ENCODE measurements at places on chromosomes 4 and X. TPM values are rescaled to one million over a fixed set of nuclear protein-coding genes. Genes with fewer than 3 reads are reported as not detected.

DNA sequence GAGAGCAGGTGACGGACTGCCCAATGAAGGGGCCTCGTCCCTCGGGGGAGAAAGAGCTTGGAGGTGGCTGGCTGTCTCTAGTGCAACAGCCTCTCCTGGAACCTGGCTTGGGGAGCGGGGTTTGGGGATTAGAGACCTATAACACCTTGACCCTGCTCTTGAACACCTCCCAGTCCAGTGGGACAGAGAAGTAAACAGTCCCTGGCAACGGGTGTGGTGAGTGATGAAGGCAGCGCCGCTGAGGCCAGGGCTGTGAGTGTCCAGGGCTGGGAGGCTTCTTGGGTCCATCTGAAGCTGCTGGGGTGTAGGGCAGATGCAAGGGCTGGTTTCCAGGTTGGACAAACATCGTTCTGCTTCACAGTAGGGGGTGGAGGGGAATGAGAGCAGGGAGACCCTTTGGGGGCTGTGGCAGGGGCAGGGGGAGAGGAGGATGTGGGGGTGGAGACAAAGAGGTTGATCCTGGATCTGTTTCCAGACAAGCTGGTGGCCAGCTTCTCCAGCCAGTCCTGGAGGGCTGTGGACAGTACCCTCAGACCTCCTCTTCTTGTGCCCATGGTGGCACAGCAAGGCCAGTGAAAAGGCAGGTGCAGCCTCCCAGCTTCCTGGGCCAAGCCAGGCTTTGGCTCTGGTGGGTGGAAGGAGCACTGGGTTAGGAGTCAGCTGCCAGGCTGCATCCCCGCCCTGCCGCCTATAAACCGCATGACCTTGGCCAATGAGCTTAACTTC lies 3.8 kb downstream of the NSG1 start:
- H3K4me3 ChIP-seq, result no peak overlapping the region
- no peak for DNase-seq
- no peak overlapping the region for H3K27ac ChIP-seq
- H3K36me3 ChIP-seq, result no peaks in the 10 kb centered on the region
- peaks cover 8% of the 10 kb centered on the region for H3K4me1 ChIP-seq

- H3K4me3 ChIP-seq, result no peak overlapping the region
- no peak overlapping the region for H3K27ac ChIP-seq
- H3K27me3 ChIP-seq, result no peaks in the 10 kb centered on the region
- H3K36me3 ChIP-seq, result no peaks in the 10 kb centered on the region
Observed at GRCh38 chrX:10983526-10983925, 127.6 kb upstream of the HCCS start.

DNA sequence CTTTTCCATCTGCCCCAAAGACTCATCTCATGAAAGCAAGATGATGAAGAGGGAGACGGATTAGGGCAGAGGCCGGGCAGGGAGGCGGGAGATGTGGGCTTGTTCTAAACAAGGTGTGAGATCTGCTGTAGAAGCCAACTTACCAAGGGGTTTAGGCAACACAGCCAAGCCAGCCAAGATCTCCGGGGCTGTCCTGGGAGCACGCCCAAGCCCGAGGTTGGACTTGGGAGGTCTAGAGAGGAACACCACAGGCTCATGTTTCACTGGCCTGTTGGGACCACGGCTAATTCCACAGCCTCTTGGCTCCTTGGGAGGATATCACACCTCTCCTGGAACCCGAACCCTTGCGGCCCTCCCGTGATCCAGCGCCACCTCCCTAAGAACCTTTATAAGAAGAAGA lies 171.4 kb downstream of the CRLF2 start:
- H3K27me3 ChIP-seq, result no peaks in the 10 kb centered on the region
- H3K36me3 ChIP-seq, result no peaks in the 10 kb centered on the region
- no peak overlapping the region for H3K27ac ChIP-seq
- no peak for DNase-seq
- H3K4me1 ChIP-seq, result no peaks in the 10 kb centered on the region

DNA sequence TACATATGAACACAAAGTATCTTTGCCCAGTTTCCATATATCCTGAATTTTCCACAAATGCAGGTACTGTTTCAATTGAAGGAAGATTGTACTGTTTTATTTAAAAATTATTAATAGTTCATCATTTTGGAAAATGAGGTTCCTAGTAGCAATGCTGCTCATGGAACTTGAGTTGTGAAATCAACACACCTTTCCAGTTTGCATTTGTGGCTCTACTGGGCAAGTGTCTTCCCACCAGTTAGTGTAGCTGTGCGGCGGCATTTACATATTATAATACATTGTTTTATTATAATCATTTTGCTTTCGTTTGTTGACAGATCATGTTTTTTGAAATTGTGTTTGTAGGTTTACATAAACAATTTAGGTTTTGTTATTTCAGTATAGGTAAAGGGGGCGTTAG lies 2.0 kb upstream of the DDX3X start:
- H3K36me3 ChIP-seq, result no peaks in the 10 kb centered on the region
- peak overlapping the region; percentile 82 for H3K4me3 ChIP-seq
- H3K27me3 ChIP-seq, result no peaks in the 10 kb centered on the region
- DNase-seq, result no peak

DNA sequence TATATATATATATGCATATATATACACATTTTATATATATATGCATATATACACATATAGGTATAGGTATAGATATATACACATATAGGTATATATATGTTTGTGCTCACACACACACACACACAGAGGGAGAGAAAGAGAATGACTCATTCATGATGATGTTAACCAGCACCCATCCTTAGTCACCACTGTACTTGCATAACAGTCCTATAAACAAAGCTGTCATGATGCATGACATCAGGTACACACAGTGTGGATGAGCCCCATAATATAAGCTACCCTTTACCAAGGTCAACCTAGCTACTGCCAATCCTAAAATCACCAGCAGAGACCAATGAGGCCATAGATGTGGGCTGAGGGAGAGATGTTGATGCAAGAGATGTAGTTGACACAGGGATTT lies 1408.0 kb downstream of the RAPGEF2 start:
- H3K4me3 ChIP-seq, result no peak overlapping the region
- no peaks in the 10 kb centered on the region for H3K4me1 ChIP-seq
- no peaks in the 10 kb centered on the region for H3K27me3 ChIP-seq

DNA sequence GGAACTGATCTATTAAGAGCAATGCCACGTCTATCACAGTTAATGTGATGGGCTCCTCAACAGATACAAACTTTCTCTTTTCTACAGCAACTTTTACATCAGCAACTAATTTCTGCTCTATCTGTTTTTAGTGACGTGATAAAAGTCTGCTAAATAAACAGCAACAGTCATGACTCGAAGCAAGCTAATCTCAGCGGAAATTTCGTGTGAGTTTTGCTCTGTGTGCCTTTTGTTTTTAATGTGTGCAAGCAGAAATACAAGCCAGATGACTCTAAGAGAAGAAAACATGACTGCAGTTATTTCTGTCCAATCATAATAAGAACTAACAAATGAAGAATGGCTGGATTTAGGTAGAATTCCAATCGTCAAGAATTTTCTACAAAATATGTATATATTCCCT lies 214.3 kb downstream of the LDB2 start:
- peak overlapping the region; percentile 26 for H3K27ac ChIP-seq
- H3K27me3 ChIP-seq, result no peaks in the 10 kb centered on the region
- no peak for DNase-seq
- H3K36me3 ChIP-seq, result no peaks in the 10 kb centered on the region
- no peaks in the 10 kb centered on the region for H3K4me1 ChIP-seq

- no peak overlapping the region for H3K27ac ChIP-seq
- no peaks in the 10 kb centered on the region for H3K27me3 ChIP-seq
- H3K4me1 ChIP-seq, result peaks cover 3% of the 10 kb centered on the region
- H3K4me3 ChIP-seq, result peak overlapping the region; percentile 86
- no peak for DNase-seq
Observed at GRCh38 chr4:150080875-150081274, 2.6 kb downstream of the DCLK2 start.

DNA sequence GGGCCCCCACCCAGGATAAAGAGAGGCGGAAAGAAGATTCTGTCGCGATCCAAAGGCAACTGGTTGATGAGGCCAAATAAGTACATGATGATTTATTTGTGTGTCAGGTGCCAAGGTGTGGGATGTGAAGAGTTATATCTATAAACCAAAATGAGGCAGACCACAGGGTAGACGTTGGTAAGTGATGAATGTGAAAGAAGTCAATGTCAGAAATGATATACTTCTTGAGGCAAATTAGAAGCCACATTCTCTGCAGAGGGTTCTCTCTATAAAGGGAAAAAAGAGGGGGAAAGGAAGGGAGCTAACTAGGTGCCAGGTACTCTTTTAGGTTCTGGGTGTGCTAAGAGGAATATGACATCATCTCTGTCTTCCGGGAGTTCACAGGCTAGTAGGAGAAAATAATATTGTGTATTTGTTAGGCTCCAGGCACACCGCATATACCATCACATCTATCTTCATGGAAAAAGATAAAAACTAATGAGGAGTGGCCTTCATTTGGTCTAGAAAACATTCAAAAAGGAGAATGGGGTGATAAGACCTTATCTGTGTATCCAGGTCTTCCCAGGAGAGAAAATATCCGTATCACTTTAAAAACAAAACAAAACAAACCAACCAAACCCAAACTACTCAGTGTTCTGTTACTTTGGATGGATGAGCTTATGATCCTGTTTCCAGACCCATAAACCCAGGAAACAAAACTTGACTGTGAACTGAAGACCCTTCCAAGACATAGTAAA lies 4.8 kb upstream of the SH2D1A start:
- no peaks in the 10 kb centered on the region for H3K4me1 ChIP-seq
- H3K4me3 ChIP-seq, result no peak overlapping the region
- no peaks in the 10 kb centered on the region for H3K27me3 ChIP-seq
- DNase-seq, result no peak

- no peaks in the 10 kb centered on the region for H3K27me3 ChIP-seq
- DNase-seq, result no peak
Observed at GRCh38 chrX:25072247-25072646, 56.5 kb upstream of the ARX start.

GRCh38 chrX:107477406-107477805 lies 28.0 kb downstream of the FRMPD3 start:
- H3K4me3 ChIP-seq, result no peak overlapping the region
- no peaks in the 10 kb centered on the region for H3K36me3 ChIP-seq
- no peaks in the 10 kb centered on the region for H3K4me1 ChIP-seq
- no peaks in the 10 kb centered on the region for H3K27me3 ChIP-seq

Gene C1QTNF7
- 23.2 TPM for total RNA-seq

Gene CYLC1
- total RNA-seq, result not detected

Gene GPR82
- total RNA-seq, result not detected

Gene MTTP
- total RNA-seq, result 1.9 TPM

Gene SEL1L3
- total RNA-seq, result 13.3 TPM
